ENCODE measurements at places on chromosomes 4 and X.

- DNase-seq, result no peak
Observed at GRCh38 chr4:34432706-34433105, 1811.6 kb downstream of the ARAP2 start.

DNA sequence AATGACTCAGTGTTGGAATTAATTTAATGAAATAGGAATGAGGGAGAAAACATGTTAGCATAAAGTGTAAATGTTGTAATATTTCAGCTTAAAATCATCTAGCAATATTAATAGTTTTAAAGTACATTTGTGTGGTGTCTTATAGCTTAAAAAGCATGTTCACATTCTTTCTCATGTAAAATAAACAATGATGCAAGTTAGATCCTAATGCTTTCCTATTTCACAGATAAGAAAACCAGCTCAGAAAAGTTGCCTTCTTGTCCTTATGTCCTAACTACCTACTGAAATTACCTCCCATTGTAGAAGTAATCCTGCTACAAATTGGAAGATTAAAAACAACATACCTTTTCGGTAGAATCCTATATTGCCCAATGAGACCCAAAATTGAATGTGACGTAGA lies 40.9 kb upstream of the PRDM8 start:
- no peak for DNase-seq

DNA sequence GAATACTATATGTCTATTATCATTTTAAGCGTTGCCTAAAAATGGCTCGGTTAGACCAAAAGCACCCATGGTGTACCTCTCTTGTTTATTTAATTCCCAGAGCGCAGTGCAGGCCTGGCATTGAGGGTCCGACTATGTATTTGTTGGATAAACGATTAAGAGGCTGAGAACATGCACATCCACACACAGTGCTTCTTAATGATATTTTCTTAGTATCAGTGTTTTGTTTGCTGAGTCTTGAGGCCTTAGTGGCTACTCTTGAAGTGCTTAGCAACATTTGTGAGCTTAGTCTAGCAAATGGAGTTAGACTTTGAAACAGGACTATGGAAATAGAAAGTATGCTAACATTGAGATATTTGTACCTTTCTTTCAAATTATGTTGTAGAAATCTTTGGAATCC lies 43.7 kb downstream of the CDS1 start:
- DNase-seq, result no peak

GRCh38 chrX:105328773-105329172 lies 108.3 kb upstream of the TEX13A start:
- no peak for DNase-seq

DNA sequence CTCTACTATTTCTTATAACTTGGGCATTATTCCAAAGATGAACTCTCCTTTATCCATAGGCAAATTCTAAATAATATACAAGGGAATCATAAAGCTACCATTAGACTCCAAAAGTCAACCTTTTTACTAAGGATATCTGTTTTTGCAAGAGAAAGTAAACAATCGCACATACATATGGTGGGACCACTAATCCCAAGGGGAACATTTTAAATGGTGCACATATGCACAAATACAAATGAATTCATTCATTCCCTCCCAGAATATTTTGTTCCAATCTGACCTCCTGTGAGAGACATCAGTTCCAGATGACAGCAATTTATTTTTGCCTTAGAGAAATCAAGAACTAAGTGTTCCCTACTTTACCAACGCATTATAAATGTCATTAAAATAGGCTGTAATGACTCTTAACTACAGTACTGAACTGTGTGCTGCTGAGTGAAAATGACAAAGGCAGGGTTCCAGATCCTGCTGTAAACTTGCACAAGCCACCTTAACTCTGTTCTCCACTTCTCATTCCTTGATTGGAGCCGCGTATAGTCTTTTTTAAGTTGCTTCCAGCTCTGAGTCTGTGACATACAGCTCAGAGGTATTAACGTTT lies 2.0 kb downstream of the DHX15 start:
- no peak for DNase-seq

- DNase-seq, result no peak
Observed at GRCh38 chr4:184422378-184422777, 52.0 kb downstream of the IRF2 start.

DNA sequence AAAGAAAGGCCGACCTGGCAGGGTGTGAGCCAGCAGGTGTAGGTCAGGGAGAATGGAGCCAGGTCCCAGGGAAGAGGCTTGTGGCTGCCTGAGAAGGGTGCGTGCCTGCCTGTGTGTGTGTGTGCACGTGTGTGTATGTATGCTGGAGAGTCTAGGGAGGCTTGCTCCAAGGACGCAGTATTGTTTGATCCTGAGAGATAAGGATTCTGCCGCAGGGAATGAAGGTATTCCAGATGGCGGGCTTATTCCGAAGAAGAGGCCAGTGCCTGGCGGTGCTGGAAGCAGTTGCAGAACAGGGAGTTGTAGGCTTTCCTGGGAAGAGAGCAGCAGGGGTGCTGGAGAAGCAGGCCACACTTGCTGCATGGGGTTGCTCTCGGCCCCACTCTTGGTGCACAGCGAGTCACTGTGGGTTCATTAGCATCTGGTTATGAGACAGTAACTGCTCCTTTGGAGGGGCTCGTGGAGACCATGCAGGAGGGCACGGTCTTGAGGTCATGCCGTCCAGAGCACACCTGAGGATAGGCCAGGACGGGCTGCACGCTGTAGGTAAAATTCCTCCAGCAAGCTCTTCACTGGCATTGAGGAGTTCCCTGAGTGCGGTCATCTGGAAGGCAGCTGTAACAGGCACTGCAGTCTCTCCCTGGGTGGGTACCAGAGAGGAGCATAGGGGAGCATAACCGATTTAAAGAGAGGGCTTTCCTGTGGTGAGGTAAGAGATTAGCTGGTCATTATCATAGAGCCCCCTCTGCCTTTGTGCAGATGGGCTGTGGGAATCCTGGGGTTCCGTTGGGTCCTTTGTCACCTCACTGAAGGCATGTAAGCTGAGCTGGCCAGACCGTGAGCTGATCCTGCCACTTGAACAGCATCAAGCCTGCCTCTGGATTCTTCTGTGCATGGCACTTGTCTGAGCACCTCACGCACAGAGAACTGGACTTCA lies 29.9 kb upstream of the MSANTD1 start:
- DNase-seq, result no peak

- DNase-seq, result no peak
Observed at GRCh38 chr4:27534488-27534887, 673.8 kb downstream of the STIM2 start.

GRCh38 chr4:111016416-111016815 lies 393.5 kb upstream of the PITX2 start:
- no peak for DNase-seq

Data from Right ventricle myocardium superior (tissue), 1 donor.